ENCODE measurements at places on chromosomes 1 and 21.

- DNase-seq: no peak
These were observed 115.0 kb upstream of the BACE2 start for GRCh38 chr21:41052820-41053555.

DNA sequence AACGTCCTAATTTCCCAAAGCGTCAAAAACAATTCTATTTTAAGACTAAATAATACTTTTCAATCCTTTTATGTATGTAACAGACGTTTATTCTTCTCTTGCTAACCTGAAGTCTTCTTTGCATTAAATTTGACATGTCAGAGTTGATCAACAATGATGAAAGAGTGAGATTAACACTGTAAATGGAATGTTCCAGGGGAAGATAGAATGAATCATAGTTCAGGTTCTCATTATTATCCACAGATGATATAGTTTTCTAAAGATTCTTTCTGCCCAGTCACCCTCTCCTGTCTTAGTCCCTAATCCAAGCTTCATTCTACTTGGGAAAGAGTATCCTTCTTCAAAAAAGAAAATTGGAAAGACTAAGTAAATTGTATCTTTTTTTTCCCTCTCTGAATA lies 38.9 kb downstream of the SDCCAG8 start:
- no peak for DNase-seq

GRCh38 chr1:215889871-215890270 lies 322.8 kb downstream of the KCTD3 start:
- DNase-seq: no peak

DNA sequence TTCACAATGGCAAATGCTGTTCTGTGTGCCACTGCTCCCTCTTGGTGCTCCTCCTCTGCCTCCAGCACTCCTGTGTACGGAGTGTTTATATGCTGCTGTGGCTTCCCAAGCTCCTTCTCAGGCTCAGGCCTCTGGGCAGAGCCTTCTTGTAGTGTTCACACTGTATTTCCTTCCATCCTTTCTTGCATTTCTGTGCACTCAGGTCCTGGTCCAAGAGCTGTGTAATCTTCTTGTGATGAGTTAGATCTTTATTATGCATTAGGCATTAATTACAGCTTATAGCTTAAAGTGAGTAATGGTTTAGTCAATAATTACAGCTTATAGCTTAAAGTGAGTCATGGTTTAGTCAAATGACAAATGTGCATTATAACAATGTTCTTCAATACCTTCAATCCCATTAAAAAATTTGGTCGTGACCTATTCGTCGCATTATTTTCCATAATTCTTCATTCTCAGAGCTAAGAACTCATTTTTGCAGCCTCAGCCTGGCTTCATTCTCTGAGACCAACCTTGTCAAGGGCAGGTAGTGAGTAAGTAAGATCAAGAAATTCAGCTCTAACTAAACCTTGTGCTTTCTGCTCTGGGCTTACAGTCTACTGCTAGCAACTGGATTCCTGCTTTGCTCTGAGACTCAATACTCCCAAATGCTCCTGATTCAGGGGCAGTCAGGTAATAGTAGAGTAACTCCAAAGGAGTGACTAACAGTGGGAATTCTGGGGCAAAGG lies 154.5 kb upstream of the SPAG17 start:
- no peak for DNase-seq

DNA sequence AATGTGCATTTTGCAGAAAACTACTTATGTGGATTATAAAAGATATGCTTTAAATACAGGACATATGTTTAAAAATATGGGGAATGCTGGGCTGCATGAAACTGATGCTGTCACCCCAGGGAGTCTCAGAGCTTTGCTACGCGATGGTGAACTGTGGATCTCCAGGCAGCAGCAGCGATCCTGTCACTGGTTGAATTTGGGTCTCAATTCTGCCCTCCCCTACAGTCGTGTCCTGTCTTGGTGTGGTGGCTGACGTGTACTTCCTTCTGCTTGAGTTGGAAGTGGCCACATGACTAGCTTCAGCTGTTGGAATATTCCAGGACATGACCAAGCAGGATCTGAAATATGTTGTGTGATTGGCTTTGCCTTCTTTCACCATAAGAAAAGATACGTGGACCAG lies 222.9 kb upstream of the AJAP1 start:
- no peak for DNase-seq

DNA sequence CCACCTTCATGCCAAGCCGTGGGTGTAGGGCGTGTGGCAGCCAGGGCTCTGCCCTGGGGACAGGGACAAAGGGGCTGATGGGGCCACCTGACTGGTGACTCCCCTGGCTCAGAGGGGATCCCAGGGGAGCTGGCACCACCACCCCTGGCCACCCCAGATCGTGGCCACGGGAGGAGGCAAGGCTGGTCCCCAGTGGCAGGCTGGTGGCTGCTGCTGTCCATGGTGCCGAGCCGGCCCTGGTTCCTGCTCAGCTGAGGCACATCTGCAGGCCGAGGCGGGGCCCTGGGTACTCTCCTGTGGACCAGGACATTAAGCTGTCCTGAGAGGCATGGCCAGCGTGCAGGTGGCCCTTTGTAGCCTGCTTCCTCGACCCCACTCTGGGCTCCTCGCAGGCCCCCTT lies 6.5 kb downstream of the PLCH2 start:
- DNase-seq: no peak

GRCh38 chr1:239954836-239955235 lies 136.8 kb upstream of the FMN2 start:
- DNase-seq: no peak

GRCh38 chr1:13763991-13764390 lies 64.0 kb downstream of the PRDM2 start:
- no peak for DNase-seq

GRCh38 chr1:186753241-186753640 lies 73.0 kb upstream of the PTGS2 start:
- no peak for DNase-seq

- DNase-seq: no peak
These were observed 8.9 kb downstream of the ADAR start for GRCh38 chr1:154598871-154599635.

DNA sequence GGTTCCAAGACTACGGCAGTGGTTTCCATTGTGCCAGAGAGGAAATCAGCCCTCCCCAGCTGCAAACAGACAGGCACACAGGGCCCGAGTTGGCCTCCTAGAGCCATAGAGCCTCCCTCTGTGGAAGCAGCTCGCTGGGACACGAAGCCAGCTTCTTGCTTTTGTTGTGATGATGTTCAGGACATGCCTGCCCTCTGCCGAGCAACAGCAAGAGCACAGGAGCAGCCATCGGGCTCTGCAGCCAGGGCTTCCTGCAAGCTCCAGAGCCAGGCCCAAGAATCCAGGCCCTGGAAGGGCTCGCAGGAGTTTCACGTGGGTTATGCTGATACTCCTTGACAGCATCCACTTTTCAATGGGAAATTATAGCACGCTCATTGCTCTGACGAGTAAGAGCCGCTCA lies 18.5 kb downstream of the NPHP4 start:
- no peak for DNase-seq

DNA sequence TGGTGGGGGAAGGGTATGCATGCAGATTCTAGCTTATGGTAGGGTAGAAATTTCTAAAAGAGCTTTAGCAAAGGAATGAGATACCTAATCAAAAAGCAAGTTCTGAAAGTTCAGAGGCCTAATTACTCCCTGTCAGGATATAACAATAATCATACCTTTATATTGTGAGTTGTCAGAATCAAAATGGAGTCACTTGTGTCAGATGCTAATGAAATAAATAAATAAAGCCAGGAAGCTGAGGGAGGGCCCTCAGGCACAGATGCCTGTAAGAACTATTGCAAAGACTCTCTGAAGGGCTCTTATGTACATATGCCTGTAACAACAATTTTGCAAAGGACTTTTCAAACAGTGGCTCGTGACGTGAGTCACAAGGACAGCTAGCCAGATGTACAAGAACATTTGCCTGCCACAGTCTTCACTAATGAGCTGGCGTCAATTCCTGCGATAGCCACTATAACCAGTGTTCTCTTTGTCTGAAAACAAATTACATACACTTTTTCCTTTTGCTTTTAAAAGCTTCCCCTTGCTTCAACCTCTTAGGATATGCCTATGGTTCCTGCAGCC lies 27.4 kb upstream of the DNASE2B start:
- DNase-seq: no peak

DNA sequence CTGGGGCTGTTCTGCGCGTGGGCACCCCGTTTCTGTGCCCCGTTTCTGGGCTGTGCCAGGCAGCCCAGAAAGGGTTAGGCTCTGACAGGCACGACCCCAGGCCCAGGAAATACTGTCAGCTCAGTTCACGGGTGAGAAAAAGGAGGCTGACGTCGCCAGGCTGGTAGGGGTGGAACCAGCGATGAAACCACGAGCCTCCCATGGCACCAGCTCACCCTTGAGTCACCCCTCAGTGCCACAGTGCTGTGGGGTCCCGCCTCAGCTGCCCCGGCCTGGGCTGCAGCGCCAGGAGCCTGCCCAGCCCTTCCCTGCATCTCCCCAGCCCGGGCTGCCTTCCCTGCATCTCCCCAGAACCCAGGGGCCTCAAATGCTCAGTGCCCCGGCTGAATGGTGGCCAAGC lies 11.5 kb downstream of the MEGF6 start:
- DNase-seq: no peak

GRCh38 chr21:35373998-35374397 lies 324.9 kb upstream of the RUNX1 start:
- DNase-seq: no peak

- DNase-seq: no peak
These were observed 6.7 kb upstream of the IL10RB start for GRCh38 chr21:33259428-33259827.

DNA sequence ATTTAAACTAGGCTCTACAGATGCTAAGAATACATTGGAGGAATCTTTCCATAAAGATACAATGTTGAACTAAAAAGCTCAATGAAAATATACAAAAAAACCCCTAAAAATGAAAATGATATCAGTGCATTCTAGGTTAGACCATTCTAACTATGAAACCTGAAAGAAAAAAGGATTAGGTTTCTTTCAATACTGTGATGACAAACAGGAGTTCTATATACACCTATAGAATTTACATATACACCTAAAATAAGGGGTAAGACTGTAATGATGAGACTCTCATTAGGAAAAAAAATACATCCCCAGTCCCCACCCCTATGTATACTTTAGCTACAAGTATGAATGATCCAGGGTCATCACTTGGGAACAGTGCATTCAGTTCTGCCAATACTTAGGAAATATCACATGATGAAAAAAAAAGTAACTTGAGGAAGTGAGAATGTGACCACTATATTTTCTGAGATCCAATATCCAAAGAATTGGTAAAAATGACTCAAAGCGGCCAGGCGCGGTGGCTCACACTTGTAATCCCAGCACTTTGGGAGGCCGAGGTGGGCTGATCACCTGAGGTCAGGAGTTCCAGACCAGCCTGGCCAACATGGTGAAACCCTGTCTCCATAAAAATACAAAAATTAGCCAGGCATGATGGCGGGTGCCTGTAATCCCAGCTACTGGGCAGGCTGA lies 26.3 kb downstream of the SELENOF start:
- DNase-seq: no peak

- no peak for DNase-seq
These were observed 350.9 kb downstream of the ST6GALNAC3 start for GRCh38 chr1:76425201-76426145.

GRCh38 chr21:40753756-40754155 lies 93.2 kb downstream of the DSCAM start:
- DNase-seq: no peak

GRCh38 chr1:164311377-164311776 lies 247.6 kb upstream of the PBX1 start:
- DNase-seq: no peak

GRCh38 chr1:38953433-38953860 lies 11.8 kb upstream of the RHBDL2 start:
- no peak for DNase-seq

- no peak for DNase-seq
These were observed 916 bp downstream of the YIPF1 start for GRCh38 chr1:53888681-53889080.

GRCh38 chr1:218407630-218408029 lies 62.5 kb downstream of the TGFB2 start:
- DNase-seq: no peak

DNA sequence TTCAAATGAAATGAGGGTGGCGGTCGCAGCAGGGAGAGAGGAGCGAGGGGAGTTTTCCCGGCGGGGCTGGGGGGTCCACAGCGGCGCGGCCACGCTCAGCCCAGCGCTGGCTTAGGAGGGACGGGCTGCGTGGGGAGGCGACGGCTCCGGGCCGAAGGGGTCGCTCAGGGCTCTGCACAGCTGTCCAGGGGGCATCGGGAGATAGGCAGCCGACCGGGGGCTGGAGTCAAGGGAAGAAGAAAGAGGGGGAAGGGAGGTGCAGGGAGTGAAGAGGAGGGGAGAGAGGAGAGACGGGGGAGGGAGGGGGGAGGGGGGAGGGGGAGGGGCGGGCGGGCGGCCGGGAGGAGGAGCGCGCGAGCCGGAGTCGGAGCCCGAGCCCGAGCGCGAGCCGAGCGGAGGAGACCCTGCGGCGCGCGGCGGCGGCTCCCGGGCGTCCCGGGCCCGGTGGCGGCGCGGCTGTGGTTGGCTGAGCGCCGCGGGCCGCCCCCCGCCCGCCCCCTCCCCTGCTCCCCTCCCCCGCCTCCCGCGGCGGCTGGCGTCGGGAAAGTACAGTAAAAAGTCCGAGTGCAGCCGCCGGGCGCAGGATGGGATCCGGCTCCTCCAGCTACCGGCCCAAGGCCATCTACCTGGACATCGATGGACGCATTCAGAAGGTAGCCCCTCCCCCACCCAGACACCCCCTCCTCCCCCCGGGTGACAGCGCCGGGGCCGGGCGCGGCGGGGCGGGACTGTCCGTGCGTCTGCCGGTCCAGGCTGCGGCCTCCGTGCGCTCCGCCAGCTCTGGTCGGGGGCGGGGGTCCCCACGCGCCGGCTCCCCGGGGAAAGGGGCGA lies at the start of gene PDE9A:
TSS of gene PDE9A (plus strand) at position 391 of the 831 bp plus-strand sequence. CDS start at position 585, 194 bp downstream.
- DNase-seq: no peak

DNA sequence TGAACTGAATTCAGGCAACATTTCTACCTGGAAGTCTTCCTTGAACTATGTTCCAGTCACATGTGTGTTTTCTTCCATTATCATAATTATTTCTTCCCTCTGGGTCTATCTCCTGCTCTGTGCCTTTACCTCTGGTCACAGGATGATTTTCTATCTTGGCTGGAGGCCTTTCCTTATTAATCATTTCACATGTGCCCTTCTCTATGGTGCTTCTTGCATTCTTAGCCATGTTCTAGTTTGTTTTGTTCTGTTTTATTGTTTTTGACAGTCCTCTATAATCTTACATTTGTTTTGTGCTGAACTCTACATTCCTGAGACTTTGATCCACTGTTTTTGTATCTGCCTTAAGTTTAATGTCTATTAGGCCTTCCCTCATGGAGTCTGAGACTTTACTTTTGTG lies 51.0 kb downstream of the SGIP1 start:
- no peak for DNase-seq

Data from GF-D8 (cell line).